ENCODE measurements at places on chromosomes 2 and 18.

- peak; percentile 76 for DNase-seq
Observed at GRCh38 chr2:23925702-23926289, 1.1 kb downstream of the ATAD2B start.

DNA sequence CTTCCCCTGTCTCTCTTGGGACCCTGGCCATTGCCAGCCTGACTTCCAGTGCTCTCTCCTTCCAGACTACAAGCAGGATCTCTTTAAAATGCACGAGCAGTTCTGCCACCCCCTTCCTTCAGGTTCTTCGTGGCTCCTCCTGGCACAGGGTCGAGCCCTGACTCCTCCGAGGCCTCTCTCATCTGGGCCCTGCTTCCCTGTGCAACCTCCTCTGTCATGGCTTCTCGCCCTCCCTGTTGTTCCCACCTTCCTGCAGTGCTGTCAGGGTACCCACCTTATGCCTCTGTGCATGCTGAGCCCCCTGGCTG, 56.7 kb upstream of the RPL31 start:
- no peak for DNase-seq

DNA sequence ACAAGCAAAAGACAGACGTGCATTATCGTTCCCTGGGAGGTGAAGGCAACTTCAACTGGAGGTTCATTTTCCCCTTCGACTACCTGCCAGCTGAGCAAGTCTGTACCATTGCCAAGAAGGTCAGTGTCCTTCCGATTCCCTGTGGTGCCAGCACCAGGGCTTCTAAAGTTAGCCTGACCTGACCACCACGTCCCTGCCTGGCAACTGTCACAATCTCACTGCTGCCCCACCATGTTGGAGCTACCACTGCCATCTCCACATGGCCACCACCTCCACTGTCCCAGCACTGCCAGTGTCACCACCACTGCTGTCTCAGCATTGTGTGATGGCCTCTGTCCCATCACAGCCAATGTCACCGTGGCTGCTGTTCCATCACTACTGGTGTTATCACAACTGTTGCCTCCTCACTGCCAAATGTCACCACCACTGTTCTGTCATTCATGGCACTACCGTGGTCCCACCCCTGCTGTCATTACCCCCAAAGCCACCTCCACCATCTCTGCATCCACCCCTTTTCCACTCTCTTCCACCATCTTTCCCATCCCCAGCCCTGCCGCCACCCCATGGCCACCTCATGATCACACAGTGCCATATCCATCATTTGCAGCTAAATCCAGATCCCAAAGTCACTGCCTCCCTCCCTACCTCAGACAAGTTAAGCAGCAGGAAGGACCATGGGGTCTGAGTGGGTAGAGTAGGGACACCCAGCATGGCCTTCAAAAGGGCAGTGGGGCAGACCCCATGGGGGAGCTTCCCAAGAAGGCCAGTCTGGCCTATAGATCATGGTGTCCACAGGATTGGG, 216.5 kb downstream of the DYSF start:
- DNase-seq, result peak; percentile 13

DNA sequence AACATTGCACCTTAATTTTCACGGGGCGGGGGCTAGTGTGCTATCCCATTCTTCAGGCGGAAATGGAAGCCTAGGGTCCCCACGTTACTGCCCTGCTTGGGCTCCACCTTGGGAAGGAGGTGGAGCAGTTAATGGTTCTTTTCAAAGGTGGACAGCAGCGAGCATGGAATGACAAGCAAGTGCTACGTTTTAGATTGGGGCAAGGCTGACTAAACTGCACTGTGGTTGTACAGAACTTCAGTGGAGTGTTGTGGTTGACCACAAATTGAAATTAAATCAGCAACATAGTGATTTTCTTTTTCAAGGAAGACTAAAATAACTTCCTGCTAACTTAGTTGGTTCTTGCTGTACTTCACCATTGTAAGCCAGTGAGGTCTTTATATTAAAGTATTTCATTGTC, 47.0 kb downstream of the CHRNA1 start:
- DNase-seq, result no peak

- DNase-seq, result no peak
Observed at GRCh38 chr2:159351977-159352376, 65.5 kb upstream of the WDSUB1 start.

DNA sequence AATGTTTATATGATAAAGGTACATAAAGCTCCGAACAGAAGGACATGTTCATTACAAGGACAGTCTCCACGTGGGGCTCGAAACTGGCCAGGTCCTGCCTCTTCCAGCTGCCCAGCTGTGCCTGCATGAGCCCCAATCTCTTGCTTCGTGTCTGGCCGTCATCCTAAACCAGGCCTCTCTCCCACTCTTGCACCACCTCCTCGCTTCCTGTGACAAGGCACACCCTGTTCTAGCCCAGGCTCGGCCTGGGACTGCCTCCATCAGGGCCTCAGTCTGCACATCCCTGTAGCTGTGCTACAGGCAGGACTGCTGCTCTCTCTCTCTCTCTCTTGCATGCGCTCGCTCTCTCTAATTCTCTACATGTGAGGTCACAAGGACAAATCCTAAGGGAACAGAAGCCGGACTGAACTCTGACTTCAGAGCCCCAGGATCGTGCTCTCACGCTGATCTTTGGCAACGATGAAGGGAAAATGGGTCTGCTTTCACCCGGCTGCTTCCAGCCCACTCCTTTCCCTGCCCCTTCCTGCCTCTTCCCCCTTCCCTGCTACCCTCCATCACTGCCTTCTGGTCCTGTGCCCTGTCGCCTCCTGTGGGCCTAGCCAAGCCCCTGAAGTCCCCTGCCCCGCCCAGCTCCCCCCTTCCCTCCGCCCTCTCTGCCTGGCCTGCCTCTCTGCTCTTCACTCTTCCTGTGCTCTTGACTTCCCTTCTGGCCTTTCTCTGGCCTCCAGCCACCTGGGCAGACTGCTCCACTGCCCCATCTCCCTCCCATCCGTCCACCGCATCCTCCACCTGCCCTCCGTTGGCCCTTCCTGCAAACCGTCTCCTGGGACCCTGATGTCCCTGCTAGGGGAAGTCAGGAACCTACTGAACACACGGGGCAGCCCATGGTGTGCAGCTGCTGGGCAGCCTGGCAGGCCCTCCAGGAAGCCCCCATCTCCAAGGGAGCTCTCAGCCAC, 7.8 kb upstream of the GPR55 start:
- no peak for DNase-seq

DNA sequence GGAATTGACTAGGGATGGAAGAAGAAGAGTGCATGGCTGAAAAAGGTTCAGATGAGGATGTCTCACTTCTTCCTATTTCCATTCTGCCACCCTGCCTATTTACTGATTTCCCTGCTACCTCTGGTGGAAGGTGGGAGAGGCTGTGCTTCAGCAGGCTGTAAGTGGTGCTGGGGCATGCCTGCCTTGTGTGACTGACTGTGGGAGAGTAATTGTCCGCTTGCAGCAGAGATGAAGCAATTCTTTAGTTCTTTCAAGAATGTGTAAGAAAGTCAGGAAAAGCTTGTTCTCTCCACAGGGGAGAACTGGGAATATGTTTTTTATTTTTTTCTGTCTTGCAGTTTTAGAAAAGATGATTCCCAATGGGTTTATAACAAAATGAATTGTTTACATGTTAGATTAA, 72.5 kb upstream of the NYAP2 start:
- no peak for DNase-seq

DNA sequence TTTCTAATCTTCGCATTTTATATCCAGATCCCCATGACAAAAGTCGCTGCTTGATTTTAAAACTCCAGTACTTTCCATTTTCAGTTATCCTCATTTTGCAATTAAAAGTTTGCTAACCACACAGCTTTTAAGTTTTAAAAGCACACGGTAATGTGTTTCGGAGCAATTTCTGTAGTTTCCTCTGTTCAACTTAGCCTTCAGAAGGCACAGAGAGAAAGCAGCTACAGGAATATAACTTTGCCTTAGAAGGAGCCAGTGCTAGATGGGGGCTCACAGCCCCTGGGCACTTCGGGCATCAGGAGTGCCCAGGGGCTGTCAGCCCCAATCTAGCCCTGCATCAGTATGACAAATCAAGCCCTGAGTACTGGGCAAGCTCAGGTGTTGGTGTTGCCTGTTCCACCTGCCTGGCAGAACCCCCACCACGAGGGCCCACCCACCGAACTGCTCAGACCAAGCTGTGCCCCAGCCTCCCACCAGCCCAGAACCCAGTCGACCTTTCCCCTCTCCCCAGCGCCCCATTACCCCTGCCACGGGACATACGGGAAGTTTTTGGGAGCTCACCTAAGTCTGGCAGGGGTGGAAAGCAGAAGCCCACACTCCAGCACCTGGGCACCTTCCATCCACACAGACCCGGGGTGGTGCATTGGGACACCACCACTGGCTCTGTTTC, 47.3 kb downstream of the TRABD2A start:
- DNase-seq, result no peak

Data from right forelimb (tissue), 1 donor.